AG04450 (cell line): ENCODE measurements at places on chromosomes 13 and 19.
A peak's percentile ranks its signal among the peaks of the same experiment; 100 is the strongest.

DNA sequence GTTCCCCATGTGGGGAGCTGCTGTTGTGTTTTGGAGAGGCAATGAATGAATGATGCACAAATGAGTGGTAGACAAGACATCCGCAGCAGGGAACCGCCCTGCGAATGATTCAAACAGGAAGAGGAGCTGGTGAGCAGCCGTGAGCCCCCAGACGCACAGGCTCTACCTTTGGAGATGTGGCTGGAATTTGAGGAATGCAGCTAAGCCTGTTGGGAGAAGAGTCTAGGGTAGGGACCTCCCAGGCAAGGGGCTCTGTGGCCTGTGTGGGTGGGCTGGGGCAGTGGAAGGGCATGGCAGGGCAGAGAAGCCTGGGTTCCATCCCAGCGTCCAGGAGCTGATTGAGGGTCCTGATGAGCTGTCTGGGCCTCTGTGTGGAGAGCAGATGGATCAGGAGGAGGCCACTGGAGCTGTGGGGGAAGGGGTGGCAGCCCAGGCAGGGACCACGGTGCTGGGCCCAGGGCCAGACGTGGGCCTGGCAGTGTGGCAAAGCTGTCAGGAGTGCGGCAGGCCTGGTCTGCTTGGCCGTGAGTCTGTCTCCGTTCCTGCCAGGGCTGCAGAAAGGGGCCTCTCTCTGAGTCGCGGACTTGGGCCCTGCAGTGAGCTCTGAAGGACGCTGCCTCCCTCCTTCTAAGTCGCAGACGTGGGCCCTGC, 41.8 kb upstream of the DCUN1D2 start:
- DNase-seq = no peak

- no peak for DNase-seq
Observed at GRCh38 chr19:35929876-35930275, 6.3 kb upstream of the LRFN3 start.

DNA sequence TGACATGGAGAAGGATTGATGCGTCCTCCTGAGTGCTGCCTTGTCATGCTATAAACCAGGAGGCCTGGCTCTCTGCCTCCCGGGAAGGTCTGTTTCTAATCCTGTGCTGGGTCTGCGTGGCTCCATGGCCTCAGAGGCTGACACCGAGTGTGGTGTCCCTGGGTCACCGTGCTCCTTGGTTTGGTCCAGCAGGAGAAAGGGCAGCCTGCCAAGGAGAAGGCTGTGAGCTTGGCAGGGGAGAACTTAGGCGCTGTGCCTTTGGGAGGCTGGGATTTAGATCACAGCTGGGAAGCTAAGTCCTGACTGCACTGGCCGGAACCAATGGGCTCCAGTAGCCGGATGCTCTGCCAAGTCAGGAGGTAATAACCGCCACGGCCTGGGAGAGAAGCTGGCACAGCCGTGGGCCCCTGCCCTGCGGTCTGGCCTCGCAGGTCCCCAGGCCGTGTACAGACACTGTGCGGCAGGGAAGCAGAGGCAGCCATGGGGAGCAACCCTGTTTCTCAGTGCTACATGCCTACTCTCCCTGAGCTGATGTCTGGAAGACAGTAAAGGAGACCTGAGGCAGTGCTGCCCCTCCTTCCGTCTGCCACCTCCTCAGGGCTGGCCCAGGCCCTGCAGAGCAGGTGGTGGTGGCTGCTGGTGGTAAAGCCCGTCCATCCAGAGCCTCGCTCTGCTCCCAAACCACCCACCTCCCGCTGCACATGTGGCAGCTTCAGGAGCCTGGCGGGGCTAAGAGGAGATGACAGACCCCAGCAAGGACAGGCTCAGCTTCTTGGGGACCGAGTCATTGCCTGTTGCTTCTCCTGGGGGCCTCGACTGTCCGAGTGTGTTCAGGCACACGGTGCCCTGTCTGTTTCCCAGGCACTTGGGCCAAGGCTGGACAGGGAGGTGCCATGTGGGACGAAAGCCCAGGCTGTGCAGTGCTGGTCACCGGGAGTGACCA, 44.9 kb downstream of the C13orf46 start:
- DNase-seq = peak; percentile 46

DNA sequence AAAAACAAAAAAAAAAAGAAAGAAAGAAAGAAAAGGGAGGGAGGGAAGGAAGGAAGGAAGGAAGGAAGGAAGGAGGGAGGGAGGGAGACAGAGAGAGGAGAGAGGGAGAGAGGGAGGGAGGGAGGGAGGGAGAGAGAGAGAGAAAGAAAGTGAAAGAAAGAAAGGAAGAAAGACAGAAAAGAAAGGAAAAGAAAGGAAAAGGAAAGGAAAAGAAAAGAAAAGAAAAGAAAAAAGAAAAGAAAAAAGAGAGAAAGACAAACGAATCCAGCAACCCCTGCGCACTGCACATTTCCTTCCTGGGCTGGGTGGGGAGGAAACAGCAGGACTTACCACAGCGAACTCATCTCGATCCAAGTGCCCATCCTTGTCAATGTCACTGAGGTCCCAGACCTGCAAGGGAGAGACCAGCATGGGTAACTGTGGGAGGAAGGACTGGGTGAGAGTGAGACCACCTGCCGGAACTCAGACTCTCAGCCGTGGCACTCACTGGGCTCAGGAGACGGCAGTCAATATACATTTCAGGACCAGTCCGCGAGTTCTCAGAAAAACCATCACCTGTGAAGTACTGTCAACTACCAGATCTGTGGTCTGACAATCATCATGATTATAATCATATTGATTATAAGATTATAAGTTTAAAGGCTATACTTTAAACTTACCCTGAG, 43.3 kb downstream of the EPS15L1 start:
- no peak for DNase-seq

DNA sequence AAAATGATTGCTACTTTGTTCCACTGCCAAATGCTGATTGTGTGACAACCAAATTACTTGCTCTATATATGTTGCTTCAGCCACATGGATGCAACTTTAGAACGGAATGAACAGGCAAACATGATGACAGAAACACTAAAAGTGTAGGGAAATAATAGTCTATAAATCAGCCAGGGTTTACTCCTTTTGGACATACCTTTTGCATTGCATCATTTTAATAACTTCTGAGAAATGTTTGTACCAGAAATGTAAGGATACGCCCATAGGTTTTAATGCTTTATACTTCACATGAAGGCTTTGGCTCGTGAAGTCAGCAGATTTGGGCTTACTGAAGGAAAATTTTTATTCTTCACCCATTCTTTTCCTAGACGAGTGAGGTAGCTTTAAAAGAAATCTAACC, 141.0 kb downstream of the POSTN start:
- no peak for DNase-seq
